ENCODE measurements at places on chromosomes 6 and 20.
A peak's percentile ranks its signal among the peaks of the same experiment; 100 is the strongest.

DNA sequence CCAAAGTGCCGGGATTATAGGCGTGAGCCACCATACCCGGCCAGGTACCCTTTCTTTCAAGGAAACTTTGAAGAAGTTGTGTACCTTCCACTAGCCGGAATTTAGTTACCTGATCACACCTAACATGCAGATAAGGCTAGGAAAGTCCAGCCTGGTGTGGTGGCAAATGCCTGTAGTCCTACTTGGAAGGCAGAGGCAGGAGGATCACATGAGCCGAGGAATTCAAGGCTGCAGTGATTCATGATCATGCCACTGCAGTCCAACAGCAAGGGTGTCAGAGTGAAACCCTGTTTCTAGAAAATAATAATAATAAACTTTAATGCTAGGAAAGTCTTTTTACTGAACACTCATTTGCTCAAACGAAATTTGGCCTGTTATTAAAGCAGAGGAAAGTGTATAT, 21.0 kb downstream of the NFYA start:
- no peak for DNase-seq

GRCh38 chr6:29598172-29598747, 13.3 kb downstream of the OR2H2 start:
- no peak for DNase-seq

- DNase-seq, result no peak
Measured at GRCh38 chr20:55415567-55416142, 589.7 kb downstream of the CBLN4 start.

DNA sequence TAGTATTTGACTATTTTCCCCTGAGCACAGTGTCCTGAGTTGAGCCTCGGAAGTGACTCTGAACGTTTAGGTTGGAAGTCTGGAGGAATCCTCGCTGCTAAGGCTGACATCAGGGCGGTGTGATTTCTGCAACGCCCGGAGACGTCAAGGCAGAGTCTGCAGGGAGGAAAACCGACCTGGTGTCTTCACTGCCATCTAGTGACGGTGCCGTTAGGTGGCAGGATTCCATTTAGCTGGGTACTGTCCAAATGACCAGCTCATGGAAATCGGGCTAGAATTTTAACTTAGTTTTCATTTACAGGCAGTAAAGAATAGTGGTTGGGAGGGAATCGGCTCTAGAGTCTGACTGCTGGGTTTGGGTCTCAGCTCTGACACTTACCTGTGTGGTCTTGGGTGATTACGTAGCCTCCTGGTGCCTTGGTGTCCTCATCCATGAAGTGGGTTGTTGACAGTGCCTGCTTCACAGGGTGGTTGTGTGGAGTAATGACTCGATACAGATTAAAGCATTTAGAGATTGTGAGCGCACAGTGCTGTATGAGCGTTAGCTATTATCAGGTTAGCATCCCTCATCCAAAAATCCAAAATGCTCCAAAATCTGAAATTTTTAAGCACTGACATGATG, 35.0 kb downstream of the FOXF2 start:
- DNase-seq, result peak; percentile 43
